Pancreas (tissue), 10 donors: ENCODE measurements at places on chromosomes 4 and X. TPM values are rescaled to one million over a fixed set of nuclear protein-coding genes. Genes with fewer than 3 reads are reported as not detected.

Gene KDR
- 3.9 TPM for total RNA-seq

Gene TLL1
- total RNA-seq = 2.7 TPM

Gene UBE2K
- total RNA-seq = 32.4 TPM

Gene SPATA4
- not detected for total RNA-seq

Gene ADH7
- not detected for total RNA-seq

Gene PPP4R3C
- total RNA-seq = not detected

- no peak for DNase-seq
These were observed 154.5 kb downstream of the SPOCK3 start for GRCh38 chr4:167079762-167080161.

GRCh38 chr4:186723292-186724057 lies at the start of gene FAT1:
TSS of gene FAT1 (minus strand) at chr4:186723856. CDS start at chr4:186709827, 14,029 bp downstream.
- DNase-seq = peak; percentile 72

- DNase-seq = peak; percentile 98
These were observed at the start of gene COQ2 for GRCh38 chr4:83284193-83285054. TSS of gene COQ2 (minus strand) at chr4:83284798. CDS start at chr4:83284764, 34 bp downstream.

DNA sequence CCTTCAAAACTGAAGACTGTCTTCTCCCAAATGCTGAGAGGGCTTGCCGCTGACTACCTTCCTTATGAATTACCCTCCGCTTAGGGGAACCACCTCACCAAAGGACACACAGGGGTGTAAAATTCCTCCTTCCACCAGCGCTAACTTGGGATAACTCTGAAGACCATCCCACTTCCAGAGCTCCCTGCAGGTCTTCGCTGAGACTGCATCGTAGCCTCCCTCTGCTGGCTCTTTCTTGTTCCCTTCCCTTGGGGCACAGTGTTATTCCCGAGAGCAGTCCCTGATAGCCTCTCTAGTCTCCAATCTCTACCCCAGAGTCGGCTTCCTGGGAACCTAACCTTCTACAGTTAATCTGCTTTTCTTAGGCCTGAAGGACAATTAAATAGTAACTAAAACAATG lies 725.5 kb upstream of the ATOH1 start:
- no peak for DNase-seq

DNA sequence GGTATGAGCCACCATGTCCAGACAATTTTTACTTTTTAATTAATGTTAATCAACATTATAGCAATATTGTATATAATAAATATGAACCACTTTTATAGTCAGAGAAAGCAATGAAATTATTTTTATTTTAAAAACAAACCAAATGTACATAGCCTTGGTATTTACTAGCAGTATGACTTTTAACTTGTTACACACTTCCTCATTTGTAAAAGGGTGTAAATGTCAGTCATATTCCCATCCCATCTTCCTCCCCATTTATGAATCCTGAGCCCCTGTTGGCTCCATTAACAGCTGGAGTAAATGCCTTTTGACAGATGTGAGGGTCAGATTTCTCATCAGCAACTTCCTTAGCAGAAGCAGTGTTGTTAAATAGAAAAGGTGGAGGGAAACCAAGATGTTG lies 179.6 kb upstream of the SPRY1 start:
- no peak for DNase-seq

DNA sequence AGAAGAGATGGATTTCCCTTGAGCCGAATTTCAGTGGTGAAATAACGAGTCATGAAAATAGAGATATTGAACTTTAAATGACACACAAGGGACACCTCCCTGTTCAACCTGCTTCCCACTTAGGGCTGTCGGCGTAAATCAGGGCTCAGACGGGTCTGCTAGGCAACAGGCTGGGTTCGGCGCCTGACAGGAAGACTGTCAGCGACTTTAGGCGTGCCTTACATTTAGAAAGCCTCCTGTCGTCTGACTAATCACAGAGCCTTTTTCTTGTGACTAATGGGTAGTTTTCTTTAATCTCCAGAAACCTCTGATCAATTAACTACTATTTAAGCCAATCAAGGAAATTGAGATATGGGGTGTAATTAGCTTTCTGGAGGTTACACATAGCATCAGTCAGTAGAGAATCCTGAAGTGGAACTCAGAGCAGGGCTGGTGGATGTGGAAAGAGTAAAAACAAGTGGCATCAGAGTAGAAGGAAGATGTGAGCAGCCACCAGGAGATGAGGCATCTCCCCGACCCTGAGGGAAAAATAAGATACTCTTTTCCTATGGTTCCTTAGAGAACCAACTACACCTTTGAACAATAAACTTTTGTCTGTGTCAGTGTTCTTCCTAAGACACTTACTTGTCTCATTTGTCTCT lies 86.2 kb upstream of the HS3ST1 start:
- DNase-seq = no peak

- no peak for DNase-seq
These were observed 201.6 kb downstream of the BMPR1B start for GRCh38 chr4:94959307-94959706.
